Stimulated activated CD8-positive, alpha-beta memory T cell treated with anti-CD3 and anti-CD28 coated beads, Interleukin-15, amount 100 ng/mL, for 48 hours (primary cell): ENCODE measurements at places on chromosomes 4 and X.

GRCh38 chr4:80619070-80619674 lies 283.6 kb downstream of the CFAP299 start:
- DNase-seq: no peak

GRCh38 chr4:32569861-32570260 lies 1849.7 kb downstream of the PCDH7 start:
- DNase-seq: no peak

DNA sequence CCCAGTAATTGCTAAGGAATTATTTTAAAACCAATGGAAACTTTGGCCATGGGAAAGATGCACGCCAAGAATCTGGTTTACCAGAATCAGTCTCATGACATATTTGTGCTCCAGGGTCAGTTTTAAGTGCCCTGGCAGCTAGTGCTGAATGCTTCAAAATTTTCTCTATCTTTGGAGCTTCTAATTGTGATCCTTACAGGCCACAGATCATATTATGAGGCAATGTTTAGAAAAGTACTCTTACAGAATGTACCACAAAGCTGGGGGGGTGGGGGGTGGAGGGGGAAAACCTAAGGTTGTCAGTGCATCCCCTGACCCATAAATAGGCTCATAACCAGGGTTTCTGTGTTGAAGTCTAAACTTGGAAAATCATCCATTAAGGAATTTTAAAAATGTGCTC lies 514.5 kb downstream of the INPP4B start:
- no peak for DNase-seq

- no peak for DNase-seq
Measured at GRCh38 chr4:173146456-173146855, 22.2 kb upstream of the GALNT7 start.

- no peak for DNase-seq
Measured at GRCh38 chrX:17591741-17592110, 145.6 kb upstream of the SCML1 start.
